ENCODE measurements at places on chromosomes 16 and 17.

GRCh38 chr17:2776589-2777241 lies 19.5 kb upstream of the RAP1GAP2 start:
- peak; percentile 14 for DNase-seq

- DNase-seq = no peak
Observed at GRCh38 chr17:79914813-79915740, 75.8 kb upstream of the CBX4 start.

DNA sequence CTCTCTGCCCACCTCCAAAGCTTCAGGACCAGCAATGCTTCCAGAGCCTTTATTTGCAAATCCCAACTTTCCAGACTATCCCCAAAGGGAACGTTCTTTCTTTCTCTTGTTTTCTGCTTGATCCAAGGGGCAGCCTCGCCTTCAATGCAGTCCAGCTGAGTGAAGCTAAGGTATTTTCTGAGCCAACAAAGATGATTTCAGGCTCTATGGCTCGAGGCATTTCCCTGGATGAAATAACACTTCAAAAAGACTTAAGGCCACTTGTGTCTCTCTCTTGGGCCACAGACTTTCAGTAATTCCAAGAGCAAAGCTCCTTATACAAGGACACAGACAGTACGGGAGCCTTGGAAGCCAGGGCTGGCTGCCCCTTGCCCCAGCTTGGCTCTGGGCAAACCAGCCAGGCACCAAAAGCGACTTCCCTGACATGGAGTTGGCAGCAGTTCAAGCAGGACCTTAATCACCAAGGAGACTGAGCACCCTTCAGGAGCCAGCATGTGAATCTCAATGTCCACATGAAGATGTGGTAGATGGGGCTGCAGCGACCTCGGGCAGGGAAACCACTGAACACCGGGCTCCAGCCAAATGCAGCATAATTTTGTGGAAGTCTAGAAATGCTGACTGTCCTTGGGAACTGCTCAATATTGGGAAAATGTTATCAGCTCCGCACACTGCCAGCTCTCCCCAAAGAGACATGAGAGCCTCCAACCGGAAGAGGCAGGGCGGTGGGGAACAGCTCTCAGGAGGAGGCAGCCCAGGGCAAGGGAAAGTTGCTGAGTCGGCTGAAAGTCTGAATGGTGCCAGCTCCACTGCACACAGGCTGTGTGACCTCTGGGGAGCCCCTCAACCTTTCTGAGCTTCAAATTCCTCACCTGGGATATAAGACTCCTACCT lies 39.0 kb downstream of the TK2 start:
- no peak for DNase-seq

- DNase-seq = peak; percentile 19
Observed at GRCh38 chr17:55348749-55349354, 72.8 kb downstream of the MMD start.

GRCh38 chr16:87054154-87054553 lies 263.0 kb downstream of the C16orf95 start:
- no peak for DNase-seq

- peak; percentile 2 for DNase-seq
Observed at GRCh38 chr17:82092628-82092994, 5.4 kb downstream of the FASN start.

DNA sequence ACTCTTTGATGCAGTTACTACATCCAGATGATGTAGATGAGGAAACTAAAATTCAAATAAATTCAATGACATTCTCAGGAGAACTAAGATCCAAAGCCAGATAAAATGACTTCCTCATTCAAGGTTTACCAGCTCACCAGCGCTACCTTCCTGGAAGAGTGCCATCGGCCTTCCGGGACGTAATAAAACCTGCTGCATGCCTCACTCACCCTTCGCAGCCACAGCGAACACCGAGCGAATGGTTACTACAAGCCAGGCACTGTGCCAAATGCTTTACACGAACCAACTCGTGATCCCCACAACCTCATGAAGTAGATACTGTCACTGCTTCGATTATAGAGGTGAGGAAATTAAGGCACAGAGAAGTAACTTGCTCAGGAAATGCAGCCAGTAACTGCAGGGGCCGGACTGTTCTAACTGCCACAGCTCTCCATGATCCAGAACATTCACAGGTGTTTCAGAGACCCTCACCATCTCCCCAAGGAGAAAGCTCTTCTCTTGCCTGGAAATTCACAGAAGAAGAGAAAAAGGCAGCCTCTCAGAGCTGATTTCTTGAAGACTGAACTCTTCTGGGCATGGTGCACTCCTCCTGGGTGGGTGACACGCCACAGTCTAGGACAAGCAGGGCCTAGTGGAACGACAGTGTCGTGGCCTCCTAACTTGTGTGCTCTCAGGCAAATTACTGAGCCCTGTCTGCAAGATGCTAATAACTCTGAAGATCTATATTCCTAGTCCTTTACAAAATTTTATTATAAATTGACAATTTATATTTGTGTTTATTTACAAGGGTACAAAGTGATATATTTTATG lies 46.8 kb downstream of the HIC1 start:
- DNase-seq = peak; percentile 34

DNA sequence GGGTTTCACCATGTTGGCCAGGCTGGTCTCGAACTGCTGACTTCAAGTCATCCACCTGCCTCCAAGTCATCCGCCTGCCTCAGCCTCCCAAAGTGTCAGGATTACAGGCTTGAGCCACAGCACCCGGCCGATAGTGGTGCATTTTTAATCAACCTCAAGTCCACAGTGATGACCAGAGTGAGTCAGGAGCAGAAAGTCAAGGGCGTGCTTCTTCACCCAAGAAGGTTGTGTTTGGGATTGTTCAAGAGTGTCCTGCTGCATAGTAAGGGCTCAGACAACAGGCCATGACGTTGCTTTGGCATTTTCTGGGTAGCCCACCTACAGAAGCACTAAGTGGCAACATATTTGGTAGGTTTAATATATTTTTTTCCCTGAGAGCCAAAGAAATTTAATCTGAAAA lies 108.3 kb upstream of the FAM20A start:
- DNase-seq = no peak

DNA sequence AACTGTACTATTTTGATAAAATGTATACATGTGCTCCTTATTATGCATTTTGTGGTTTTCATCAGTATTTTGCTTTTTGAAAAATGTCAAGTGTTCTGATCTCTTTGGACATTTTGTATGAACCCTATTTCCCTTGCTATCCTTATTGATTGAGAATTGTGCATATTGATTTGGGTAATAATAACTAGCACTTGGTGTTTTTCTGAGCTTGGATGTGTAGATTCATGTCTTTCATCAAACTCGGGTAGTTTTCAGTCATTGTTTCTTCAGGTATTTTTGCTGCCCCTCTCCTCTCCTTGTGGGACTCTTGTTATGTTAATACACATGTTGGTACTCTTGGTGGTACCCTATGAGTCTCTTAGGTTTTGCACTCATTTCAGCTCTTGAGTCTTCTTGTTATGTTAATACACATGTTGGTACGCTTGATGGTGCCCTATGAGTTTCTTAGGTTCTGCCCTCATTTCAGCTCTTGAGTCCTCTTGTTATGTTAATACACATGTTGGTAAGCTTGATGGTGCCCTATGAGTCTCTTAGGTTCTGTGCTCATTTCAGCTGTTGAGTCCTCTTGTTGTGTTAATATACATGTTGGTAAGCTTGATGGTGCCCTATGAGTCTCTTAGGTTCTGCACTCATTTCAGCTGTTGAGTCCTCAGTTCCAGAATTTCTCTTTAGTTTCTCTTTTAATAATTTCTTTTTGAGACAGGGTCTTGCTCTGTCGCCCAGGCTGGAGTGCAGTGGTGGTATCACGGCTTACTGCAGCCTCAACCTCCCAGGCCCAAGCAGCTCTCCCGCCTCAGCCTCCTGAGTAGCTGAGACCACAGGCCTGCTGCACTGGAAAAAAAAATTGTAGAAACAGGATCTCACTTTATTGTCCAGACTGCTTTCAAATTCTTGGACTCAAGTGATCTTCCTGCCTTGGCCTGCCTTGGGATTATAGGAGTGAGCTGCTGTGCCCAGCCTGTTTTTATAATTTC lies 19.3 kb downstream of the ZNF750 start:
- DNase-seq = no peak

DNA sequence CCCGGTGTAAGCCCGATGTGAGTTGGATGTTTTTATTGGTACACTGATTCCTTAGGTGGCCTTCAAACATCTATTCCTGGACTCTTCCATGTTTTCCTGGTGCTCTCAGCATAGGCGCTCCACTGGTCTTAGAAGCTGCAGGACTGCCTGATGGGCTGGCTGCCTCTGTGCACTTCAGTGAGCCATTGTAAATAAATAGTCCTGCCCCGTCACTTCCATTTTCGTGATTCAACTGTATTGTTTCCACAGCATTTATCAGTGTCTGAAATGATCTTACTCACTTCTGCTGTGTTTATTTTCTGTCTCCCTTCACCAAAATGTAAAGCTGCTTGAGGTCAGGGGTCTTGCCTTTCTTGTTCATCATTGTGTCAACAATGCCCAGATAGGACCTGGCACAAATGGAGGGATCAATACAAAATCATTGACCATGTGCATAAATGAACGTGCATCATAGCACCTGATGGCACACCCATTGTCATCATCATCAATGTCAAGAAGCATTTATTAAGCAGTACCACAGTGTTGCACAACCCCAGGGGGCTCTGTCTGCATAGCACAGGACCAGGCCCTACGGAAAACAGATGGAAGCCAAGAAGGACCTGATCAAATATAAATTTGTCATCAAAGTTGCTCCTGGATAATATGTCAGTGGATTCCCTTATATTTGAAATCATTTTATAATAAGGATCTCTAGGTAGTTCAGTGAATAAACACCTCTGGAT lies 66.6 kb upstream of the CPHXL start:
- no peak for DNase-seq

GRCh38 chr16:17270683-17271109 lies 200.1 kb downstream of the XYLT1 start:
- DNase-seq = no peak

GRCh38 chr17:35936063-35936462 lies 5.5 kb upstream of the RDM1 start:
- DNase-seq = no peak

DNA sequence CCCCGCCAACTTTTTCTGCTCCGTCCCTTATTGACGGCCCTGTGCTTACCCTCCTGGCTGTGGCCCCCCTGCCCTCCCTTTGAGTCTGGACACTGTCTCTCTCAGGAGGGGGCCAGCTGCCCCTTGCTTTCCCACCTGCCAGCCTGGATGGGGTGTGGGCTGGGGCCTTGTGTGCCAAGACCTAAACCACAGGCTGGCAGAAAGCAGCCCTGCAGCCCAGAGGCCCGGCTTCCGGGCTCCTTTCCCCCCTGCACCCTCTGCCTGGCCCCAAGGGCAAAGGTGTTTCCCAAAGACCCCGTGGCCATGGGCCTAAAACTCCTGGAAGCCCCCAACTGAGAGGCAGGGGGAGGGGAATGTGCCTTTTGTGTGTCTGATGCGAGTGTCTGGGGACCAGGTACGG lies 17.5 kb downstream of the GPT2 start:
- no peak for DNase-seq

- no peak for DNase-seq
Observed at GRCh38 chr17:21194703-21195102, 19.3 kb downstream of the TMEM11 start.

DNA sequence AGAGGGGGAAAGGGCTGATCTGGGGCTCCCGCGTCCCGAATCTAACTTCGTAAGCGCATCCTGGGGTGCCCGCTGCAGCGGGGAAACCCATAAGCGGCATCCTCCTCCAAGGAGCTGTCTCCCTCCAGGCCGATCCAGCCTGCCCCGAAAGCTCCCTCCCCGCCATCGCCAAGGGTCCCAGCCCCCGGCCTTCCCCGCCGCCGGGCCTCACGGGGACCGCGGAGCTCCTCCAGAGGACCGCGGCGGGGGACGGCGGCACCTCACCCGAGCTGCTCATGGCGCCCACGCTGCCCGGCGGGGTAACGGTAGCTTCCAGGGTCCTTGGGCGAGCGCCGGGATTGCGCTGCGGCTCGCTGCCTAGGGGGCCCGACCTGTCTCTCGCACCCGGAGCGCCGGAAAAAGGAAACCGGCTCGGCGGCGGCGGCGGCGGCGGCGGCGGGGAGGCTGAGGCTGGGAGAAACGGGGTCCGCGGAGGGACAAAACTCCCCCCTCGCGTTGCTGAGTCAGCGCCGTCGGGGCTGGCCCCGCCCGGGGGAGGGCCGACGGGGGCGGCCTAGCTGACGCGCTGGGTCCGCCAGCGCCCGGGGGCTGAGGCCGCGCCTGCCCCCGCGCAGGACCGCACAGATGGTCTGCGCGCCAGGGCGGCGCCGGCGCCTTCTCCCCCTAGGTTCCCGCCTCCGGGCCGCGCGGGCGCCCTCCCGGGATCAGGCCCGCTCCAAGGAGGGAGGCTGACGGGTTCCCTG lies at the start of gene BLMH:
TSS of gene BLMH (minus strand) at position 402 of the 743 bp plus-strand sequence. CDS start at position 277, 125 bp downstream.
- DNase-seq = peak; percentile 88

DNA sequence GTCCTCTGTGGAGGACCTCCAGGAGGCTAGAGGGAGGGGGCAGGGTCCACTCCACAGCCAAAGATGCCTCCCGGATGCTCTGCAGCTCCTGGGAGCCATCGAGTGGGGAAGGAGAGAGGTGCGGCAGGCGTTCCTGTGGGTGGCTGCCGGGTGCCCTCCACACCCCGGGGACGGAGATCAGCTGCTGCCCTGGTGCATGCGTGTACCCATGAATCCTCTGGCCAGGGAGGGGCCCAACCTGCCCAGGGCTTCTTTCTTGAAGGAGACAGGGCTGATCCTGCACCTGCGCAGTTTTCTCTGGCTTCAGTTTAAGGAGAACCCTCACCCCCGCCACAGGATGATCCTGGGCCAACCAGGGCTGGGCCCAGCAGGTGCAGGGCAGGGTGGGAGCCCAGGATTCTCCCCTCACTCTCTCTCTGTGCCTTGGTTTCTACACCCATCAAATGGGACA lies 33.5 kb upstream of the DOC2B start:
- DNase-seq = no peak

DNA sequence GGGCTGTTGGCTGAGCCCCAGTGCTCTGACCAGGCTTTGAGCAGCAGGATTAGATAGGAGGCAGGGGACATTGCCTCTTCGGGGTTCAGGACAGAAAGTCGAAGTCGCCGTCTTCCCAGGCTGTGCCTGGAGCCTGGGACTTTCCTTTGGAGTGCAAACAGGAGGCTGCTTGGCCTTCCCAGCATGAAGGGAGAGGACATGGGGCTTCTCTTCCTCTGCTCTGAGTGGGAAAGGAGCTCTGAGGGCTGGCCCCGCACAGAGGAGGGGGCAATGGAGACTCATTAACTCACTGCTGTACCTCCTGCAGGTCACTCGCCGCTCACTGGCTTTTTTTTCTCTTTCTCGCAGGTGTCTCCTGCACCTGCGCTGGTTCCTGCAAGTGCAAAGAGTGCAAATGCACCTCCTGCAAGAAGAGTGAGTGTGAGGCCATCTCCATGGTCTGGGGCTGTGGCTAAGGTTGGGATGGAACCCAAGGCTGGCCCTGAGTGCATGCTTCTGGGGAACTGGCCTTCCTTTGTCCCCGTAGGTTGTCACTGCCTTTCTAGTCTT lies 642 bp downstream of the MT1F start:
- no peak for DNase-seq

GRCh38 chr16:83669456-83669855 lies 138.3 kb upstream of the HSBP1 start:
- no peak for DNase-seq
